Islet precursor cell (in vitro differentiated cells): ENCODE measurements at places on chromosomes 5 and 9.

GRCh38 chr5:17769277-17769676, 135.0 kb downstream of the TAF11L14 start:
- no peak for DNase-seq

DNA sequence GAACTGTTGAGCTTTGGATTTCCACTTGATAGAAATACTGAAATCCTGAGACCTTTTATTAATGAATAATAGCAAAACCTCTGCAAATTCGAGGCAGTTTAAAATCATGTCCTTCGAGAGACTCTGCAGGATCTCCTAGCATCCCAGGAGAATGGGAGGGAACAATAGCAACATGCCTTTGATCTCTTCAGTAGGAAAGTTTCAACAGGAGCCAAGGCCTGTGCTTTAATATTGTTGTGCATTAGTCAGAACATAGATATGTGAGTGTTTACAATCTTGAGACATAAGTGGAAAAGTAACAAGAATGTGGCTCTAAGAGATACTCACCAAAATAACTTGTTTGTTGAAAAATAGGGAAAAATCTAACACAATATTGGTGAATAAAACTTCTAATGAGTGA, 83.3 kb upstream of the LHFPL2 start:
- no peak for DNase-seq

GRCh38 chr5:108788142-108788541, 40.4 kb downstream of the FER start:
- DNase-seq: no peak

- peak; percentile 75 for DNase-seq
Measured at GRCh38 chr5:17019324-17019723, 83.2 kb upstream of the MYO10 start.

- DNase-seq: no peak
Measured at GRCh38 chr5:135230251-135230925, 168.6 kb downstream of the MACROH2A1 start.

DNA sequence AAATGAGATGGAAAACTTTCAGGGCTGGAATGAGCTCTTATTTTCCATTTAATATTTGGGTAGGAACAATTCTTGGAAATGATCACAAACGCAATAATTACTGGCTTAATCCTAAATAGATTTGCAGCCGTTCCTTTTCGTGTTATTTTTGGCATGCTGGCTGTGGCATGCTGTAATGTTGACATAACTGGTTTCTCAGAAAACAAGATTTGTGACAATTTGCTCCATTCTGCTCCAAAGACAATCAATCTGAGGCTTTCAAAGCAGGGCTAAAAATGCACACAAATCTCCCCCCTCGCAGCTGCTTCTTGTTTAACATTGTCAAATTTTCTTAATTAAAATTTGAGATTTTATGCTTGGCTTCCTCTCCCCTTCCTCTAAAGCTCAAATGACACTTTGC, 151.2 kb downstream of the TTC39B start:
- no peak for DNase-seq

DNA sequence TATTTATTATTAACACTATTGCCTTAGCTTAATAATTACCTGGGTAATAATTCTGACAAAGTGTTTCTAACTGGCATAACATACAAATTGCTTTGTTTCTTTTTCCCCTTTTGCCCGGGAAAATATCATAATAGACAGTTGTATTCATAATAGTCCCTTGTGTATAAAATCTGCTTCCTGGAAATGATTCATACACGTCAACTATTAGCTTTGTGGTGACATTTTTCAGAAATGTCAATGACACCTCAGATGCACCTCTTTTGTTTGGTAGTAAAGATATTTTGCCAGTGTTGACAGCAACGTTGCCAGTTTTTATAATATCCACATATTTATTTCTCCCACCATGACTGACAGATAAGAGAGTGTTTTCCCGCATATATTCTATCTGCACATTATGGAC, 73.0 kb downstream of the RASEF start:
- DNase-seq: no peak

DNA sequence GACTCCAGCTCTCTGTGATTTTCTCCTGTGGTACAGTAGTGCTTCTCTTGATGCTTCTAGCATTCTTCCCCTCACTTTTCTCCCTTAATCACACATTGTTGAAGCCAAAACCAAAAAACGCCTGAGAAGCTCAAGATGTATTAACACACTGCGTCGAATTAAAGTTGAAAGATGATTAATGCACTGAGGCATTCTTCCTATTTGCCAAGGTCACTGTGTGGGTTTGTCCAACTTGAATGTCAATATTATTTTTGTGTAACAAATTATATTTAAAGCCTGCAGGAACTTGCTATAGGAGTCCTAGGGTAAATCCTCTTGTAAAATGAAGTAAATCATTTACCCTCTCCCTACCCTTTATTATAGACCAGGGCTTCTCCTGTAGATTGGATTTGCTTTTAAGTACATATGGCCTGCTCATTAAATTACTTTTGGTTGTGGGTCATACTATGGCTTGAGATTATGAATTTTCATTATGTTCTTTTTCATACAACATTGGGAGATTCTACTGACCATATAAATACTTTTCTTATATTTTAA, 68.1 kb downstream of the GDA start:
- DNase-seq: no peak

- peak; percentile 58 for DNase-seq
Measured at GRCh38 chr5:43192558-43193180, 644 bp downstream of the NIM1K start.

- no peak for DNase-seq
Measured at GRCh38 chr9:130450344-130451003, 5.7 kb downstream of the ASS1 start.

- DNase-seq: no peak
Measured at GRCh38 chr5:119070578-119070827, 384 bp upstream of the DMXL1 start.

DNA sequence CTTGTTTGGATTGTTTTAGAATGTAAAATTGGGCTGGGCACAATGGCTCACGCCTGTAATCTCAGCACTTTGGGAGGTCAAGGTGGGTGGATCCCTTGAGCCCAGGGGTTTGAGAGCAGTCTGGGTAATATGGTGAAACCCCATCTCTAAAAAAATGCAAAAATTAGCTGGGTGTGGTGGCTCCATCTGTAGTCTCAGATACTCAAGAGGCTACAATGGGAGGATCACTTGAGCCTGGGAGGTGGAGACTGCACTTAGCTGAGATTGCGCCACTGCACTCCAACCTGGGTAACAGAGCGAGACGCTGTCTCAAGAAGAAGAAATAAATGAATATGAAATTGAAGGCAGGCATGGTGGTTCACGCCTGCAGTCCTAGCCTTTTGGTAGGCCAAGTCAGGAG, 21.3 kb downstream of the MAML1 start:
- no peak for DNase-seq

DNA sequence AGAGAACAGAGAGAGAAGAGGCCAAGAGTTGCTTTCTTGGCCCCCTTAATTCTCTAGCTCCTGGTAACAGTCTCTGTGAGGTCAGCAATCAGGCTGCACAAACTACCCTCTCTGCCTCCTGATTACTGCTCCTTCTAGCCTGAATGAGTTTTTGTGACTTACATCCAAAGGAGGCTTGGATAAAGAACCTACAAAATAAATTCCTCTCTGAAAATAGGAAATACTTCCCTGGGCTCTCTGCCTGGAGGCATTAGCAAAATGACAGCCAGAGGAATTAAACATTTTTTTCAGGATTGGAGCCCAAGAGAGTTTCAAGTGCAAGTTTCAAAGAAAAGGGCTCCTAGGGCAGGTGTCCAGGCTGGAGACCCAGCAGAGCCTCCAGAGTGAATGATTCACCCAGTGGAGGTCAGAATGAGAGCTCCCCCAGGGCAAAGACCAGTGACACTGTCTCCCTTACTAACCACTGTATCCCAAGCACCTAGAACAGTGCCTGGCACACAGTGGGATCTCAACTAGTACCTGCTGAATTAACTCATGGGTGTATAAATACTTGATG, 162.5 kb downstream of the SPOCK1 start:
- no peak for DNase-seq

DNA sequence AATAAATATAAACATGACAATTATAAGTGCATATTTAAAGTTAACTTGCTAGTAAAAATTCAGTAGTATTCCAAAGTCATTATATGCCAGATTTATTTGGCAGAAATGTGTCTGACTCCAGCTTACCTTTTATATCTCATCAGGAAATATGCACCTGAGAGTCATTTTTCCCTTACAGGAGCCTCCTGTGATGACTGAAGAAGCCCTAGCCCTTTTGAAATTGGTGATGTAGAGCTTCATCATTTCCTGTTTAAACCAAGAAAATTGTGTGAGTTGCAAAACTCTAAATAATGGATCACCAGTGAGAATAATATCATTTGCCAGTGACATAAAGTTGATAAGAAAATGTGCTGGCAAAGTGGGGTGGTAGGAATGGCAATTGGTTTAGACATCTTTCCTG, 42.1 kb upstream of the CTNND2 start:
- DNase-seq: no peak

GRCh38 chr9:38641985-38642864, 21.8 kb upstream of the ANKRD18A start:
- peak; percentile 64 for DNase-seq

GRCh38 chr5:34716986-34717385, 60.9 kb downstream of the RAI14 start:
- no peak for DNase-seq

- peak; percentile 65 for DNase-seq
Measured at GRCh38 chr9:18299449-18299848, 174.5 kb upstream of the ADAMTSL1 start.

DNA sequence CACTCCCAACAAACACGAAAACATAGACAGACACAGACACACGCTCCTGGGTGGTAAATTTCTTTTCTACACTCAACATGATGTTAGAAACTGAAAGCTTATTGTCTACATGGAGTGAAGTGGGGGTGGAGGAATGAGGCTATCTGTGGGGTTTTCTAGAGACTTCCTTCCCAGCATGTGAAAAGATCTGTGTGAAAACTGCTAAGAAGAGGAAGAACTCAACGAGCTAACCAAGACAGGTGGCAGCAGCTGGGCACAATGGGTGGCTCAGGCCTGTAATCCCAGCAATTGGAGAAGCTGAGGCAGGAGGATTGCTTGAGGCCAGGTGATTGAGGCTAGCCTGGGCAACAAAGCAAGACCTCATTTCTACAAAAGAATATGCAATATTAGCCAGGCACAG, 7.6 kb downstream of the FYB1 start:
- DNase-seq: no peak

DNA sequence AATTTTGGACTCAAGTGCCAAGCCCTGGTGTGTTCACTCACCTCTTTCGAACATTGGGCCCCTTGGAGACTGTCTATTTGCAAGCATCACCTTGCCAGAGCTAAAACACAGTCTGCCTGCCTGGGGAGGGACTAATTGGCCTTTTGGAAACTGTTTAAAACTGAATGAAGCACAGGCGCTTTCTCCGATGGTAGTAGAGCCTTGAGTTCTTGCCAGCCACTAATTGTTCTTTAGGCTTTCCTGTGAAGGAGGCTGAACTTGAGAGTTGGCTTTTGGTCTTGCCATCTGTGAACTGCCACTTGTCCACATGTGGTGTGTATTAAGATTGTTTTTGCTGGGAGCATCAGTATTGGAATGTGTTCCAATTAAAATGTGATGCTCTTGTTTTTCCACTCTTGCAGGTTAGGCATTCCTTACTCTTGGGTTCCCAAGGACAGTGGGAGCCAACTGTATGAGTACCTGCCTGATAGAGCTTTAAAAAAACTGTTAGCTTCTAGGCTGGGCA, 26.0 kb downstream of the GARNL3 start:
- DNase-seq: no peak

GRCh38 chr5:165400086-165400485, 1894.7 kb downstream of the MAT2B start:
- no peak for DNase-seq

DNA sequence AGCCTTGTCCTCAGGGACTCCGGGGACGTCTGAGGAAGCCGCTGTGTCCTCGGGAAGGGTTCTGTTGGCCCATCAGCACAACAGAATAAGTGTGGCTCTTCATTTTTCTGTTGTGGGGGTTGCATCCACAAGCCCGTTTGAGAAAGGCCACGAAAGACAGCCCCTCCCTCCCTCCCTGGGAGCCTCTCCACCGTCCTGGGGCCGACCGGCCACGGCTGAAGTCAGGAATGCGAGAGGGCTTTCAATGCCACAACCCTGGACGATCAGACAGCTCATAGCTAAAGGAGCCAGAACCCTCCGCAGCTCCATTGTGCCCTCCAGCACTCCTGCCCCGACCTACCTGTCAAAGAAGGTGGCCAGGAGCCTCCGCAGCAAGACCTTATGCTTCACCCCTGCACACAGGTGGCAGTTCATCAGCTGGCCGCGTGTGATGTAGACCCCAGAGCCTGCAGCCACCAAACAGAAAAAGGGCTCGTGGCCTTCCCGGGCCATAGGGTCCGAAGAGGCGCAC, 52.4 kb upstream of the UBAC1 start:
- DNase-seq: peak; percentile 28

GRCh38 chr5:40983781-40984180, 74.5 kb downstream of the C7 start:
- no peak for DNase-seq

- DNase-seq: no peak
Measured at GRCh38 chr5:155027993-155028629, 14.6 kb downstream of the KIF4B start.

DNA sequence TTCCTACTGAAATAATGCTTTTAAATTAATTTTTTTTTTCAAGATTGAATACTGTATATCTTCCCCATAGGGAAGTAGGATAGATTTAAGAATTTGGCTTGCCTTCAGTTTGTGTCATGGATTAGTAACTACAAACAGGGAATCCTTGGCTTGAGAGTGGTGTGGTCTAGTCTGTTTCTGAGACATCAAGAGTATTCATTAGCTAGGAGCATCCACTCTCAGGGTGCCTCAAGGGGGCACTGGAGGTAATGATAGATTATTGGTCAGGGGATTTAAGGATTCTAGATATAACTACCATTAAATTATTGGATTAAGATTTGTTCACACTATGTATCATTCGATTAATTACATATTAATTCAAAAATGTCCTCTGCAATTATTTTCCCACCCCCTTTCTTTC, 91.8 kb upstream of the TXNDC8 start:
- DNase-seq: no peak

- no peak for DNase-seq
Measured at GRCh38 chr5:123455640-123456039, 32.4 kb upstream of the CEP120 start.

DNA sequence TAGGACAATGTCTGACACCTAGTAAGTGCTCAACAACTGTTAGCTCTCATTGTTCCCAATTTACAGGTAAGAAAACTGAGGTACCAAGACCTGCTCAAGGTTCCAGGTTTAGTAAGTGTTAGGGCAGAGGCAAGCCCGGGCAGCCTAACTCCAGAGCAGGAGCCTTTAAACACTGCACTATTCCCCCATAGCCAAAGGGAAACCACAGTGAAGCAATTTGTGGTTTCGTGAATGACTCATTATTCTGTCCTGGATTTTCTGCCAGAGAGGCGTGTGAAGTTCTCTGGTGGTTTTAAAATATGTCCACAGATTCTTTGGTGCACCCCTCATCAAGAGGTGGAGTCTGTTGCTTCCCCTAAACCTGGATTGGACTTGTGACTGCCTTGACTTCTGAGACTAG, 1.0 kb upstream of the MCC start:
- peak; percentile 93 for DNase-seq

GRCh38 chr5:142977363-142978051, 207.3 kb downstream of the ARHGAP26 start:
- DNase-seq: peak; percentile 86

GRCh38 chr5:67873935-67874334, 341.6 kb upstream of the PIK3R1 start:
- no peak for DNase-seq

- peak; percentile 69 for DNase-seq
Measured at GRCh38 chr9:70389621-70390266, 24.7 kb downstream of the KLF9 start.

- DNase-seq: no peak
Measured at GRCh38 chr9:109894921-109895758, 115.1 kb downstream of the PALM2AKAP2 start.

GRCh38 chr5:133354323-133355185, 257.8 kb downstream of the FSTL4 start:
- DNase-seq: peak; percentile 49
